ENCODE measurements at places on chromosomes 4 and X.

GRCh38 chr4:159484864-159485263 lies 382.0 kb downstream of the RAPGEF2 start:
- no peak for DNase-seq

- DNase-seq, result no peak
These were observed 278.6 kb upstream of the GNPDA2 start for GRCh38 chr4:45004847-45005565.

DNA sequence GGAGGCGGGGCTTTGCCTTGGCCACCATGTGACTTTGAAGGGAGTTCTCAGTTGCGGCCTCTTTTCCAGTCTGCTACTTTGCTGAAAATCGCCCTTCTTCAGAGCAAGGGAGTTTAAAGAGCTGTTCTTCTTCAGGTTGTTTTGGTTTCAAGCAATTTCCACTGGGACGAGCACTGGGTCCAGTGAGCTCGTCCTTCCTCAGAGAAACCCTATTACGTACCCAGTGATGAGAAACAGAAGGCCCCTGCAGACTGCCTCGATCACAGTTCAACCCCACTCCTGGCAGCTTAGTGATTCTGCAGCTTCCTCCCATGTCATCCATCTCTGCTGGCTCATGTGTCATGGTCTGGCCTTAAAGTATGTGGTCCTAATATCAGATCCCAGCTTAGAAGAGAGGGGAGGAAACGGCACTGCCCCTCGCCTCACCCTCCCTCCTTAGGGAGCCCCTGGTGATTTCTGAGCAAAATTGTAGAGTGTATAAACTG lies 7.8 kb upstream of the FAM149A start:
- no peak for DNase-seq

GRCh38 chr4:184850018-184850417 lies 24.2 kb upstream of the ACSL1 start:
- DNase-seq, result no peak

GRCh38 chr4:153468587-153468986 lies 2.4 kb downstream of the TMEM131L start:
- no peak for DNase-seq
